Mesenteric fat pad (tissue), 1 donor: ENCODE measurements at places on chromosomes 6 and 20. TPM values are rescaled to one million over a fixed set of nuclear protein-coding genes. Genes with fewer than 3 reads are reported as not detected.

DNA sequence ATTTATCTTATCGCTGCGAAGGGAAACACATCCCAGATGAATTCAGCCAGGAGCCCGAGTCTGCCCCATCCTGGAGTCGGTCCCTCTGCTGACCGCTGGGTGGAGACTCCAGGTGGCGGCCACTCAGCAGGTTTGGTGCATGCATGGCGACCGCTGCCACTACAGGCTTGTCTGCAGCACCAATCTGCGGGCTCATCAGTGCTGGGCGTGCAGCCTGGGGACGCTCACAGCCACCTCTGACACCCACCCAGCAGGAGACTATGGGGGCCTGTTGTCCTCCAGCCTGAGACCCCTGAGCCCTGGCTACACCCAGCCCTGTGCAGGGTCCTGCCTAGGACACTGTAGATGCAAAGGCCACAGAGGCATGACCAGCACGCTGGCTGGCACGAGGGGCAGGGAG, 40.5 kb upstream of the GATA5 start:
- DNase-seq: no peak

GRCh38 chr6:56995347-56995902, 40.5 kb downstream of the BEND6 start:
- DNase-seq: no peak

- no peak for DNase-seq
These were observed 3.5 kb upstream of the LTA start for GRCh38 chr6:31568537-31568961.

- no peak for DNase-seq
These were observed 41.9 kb upstream of the CTNNBL1 start for GRCh38 chr20:37651932-37652331.

- DNase-seq: no peak
These were observed 61.1 kb upstream of the ZFP64 start for GRCh38 chr20:52252664-52253063.

DNA sequence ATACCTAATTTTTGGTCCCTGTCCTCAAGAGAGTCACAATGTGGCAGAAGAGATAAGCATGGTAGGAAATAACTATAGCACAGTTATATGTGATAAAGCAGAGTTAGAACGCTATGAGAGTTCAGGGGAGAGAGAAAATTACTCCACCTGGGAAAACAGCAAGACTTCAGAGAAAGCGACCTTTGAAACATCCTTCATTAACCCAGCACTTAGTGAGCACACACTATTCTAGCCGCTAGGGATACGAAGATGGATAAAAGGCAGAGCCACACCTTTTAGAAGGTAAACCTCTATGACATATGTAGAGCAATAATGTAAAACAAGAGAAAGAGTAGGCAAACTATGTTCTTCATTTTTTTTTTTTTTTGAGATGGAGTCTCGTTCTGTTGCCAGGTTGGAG, 264.3 kb downstream of the PTPRK start:
- DNase-seq: no peak

OPRL1 gene
- 1.3 TPM for total RNA-seq

GRCh38 chr6:28657769-28658465, 132.2 kb downstream of the GPX5 start:
- DNase-seq: no peak

GRCh38 chr6:93079061-93079460, 340.3 kb downstream of the EPHA7 start:
- DNase-seq: no peak
